Cardiac septum (tissue), 1 donor: ENCODE measurements at places on chromosomes 16 and 17. TPM values are rescaled to one million over a fixed set of nuclear protein-coding genes. Genes with fewer than 3 reads are reported as not detected.

The KRTAP2-4 gene
- not detected for total RNA-seq

The SLC5A10 gene
- total RNA-seq, result 0.13 TPM

- DNase-seq, result no peak
Observed at GRCh38 chr16:48413272-48413671, 28.1 kb upstream of the SIAH1 start.

DNA sequence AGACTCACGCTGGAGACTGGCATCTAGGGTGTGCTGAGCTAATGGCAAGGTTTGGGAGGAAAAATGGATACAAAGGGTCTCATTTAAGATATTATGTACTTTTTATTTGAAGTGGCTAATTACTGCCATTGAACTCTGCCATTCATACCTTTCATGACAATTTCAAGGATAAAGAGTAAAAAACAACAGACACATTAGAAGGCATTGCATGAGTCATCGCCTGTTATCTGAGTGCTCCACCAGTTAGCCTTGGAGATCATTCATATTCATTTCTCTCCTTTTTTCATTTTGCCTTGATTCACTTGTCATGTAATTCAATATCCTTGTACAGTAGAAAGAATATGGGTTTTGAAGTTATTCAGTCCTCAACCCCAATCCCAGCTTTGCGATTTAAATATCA is 109.5 kb downstream of the CDH8 start:
- DNase-seq, result no peak

- DNase-seq, result no peak
Observed at GRCh38 chr16:4110680-4111079, 5.6 kb downstream of the ADCY9 start.

- peak; percentile 99 for DNase-seq
Observed at GRCh38 chr16:87950765-87951551, at the start of gene BANP. Gene BANP (plus strand): TSS chr16:87951434. CDS start chr16:87975116, 23,682 bp downstream.
